IPS-NIHi11 (cell line): ENCODE measurements at places on chromosomes 2 and 18.

DNA sequence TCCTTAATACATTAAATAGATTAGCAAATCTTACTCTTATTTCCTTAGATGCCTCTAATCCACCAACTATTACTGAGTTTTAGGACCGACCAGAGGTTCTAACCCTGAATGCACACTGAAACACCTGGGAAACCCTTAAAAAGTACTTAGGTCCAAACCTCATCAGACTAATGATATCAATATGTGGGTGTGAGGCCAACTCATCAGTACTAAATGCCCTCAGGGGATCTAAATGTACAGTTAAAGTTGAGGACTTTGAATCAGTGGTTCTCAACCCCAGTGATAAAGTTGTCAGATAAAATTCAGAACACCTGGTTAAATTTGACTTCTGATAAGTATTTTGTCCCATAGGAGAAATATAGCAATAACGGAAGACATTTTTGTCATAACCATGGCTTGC is 20.9 kb downstream of the MMADHC start:
- DNase-seq: no peak

DNA sequence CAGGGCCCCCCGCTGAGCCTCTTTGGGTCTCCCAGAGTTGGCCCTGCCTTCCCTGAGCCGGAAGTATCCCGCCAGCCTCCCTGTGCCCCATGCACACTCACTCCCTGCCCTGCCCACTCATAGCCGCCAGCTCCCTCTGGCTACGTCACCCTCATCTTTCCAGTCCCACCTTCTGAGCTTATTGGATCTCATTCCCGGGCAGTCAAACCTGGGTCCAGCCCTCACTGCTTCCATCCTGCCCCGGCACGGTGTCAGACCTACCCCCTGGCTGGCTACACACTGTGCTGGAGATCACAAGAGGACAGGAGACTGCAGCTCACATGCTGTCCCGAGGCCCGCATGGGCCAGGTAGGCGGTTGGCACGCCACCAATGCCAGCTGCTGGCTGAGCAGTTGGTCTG is 147.2 kb downstream of the ASB1 start:
- no peak for DNase-seq

DNA sequence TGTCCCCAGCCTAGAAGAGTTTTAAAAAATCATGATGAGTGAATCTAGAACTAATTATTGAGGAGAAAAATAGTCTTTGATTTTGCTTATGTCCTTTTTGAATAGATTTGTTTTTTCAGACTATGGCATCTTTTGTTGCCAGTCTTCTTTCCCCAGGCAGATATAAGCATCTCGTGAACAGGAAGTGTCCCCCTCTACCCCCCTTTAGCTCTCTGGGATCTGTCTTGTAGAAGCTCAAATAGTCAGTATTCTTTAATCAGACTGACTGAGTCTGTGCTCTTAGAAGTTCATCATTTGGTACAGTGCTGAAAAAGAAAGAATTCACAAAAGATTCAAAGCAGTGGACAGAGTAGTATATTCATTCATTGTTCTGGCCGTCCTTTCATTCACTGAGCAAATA is 10.4 kb downstream of the PRKCE start:
- DNase-seq: no peak

GRCh38 chr2:118865106-118865505 is 17.7 kb upstream of the EN1 start:
- no peak for DNase-seq

DNA sequence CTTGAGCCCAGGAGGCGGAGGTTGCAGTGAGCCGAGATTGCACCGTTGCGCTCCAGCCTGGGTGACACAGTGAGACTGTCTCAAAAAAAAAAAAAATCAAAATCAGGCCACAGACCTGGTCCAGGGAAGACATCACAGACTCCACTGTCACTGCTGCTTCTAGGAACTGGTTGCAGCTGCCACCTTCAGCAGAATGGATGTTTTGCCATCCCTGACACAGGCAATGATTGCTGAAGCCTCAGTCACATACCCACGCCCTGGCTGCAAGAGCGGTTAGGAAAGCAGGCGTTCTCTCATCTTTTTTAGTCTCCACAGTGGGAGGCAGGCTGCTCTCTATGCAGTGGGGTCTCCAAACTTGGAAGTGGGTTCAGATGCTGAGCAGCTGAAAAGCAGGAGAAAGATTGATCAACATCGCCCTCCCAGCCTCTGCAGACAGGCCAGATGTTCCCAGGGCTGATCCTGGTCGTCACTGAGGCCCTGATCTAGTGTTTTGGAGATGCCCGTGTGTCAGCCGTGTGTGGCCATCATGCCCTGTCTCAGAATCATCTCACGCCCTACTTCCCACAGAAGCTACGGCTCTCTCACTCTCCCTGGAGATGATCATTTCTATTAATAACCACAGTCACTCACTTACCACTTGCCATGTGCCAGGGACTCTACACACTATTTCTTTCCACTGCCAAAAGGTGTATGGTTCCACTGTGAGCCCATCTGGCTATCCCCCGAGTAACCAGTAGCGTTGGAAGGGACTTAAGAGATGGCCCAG is 91.8 kb downstream of the PLB1 start:
- DNase-seq: no peak

DNA sequence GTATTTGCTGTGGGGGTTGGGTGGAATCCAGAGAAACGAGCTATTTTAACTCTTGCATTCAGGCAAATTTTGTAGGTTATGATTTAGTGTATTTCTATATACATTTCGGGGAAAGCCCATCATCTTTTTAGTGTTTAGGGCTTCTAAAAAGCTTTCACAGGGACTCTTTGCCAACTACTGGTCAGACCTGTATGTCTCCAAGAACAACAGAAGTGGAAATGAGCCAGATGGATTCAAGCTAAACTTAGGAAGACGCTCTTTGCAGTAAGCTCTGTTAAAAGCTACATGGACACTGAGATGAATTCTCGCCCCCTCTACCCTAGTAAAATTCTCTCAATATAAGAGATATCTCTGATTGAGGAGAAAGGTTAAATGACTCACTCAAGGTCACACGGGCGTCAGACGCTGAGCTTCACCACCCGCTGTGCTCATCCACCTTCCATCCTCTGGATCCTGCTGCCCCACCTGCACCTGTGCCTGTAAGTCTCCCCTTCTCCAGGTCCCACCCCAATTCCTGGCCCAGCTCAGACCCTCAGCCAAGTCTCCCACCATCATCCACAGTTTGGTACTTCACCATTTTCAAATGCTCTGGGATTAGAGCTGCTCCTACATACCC is 85.6 kb downstream of the MARCHF4 start:
- DNase-seq: no peak

GRCh38 chr18:1222880-1223279 is 318.2 kb downstream of the ADCYAP1 start:
- no peak for DNase-seq

- no peak for DNase-seq
Measured at GRCh38 chr2:55047677-55048299, 2.5 kb downstream of the RTN4 start.

- no peak for DNase-seq
Measured at GRCh38 chr2:236872015-236872414, 213.7 kb upstream of the COPS8 start.

- DNase-seq: no peak
Measured at GRCh38 chr2:207216457-207216856, 50.7 kb upstream of the KLF7 start.

DNA sequence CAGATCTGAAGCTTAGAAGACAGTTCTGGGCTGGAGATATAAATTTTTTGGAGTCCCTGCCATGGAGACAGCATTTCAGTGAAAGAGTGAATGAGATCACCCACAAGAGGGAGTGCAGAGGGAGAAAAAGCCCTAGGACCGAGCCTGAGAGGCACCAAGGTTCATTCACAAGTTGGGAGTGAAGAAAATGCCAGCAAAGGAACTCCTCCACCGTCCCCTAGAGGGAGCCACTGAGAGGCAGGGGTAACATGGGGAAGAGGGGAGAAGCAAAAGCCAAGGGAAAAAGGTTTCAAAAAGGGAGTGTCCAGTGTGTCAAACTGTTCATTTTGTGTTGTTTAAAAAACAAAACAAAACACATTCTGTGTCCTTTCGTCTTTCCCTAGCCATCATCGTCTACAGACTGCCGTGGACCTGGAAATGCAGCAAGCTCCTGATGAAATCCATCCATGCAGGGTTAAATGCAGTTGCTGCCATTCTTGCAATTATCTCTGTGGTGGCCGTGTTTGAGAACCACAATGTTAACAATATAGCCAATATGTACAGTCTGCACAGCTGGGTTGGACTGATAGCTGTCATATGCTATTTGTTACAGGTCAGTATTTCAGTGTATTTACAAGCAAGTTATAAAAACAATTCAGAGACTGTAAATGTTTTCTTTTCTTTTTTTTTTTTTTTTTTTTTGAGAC is 19.1 kb downstream of the CYBRD1 start:
- peak; percentile 27 for DNase-seq

DNA sequence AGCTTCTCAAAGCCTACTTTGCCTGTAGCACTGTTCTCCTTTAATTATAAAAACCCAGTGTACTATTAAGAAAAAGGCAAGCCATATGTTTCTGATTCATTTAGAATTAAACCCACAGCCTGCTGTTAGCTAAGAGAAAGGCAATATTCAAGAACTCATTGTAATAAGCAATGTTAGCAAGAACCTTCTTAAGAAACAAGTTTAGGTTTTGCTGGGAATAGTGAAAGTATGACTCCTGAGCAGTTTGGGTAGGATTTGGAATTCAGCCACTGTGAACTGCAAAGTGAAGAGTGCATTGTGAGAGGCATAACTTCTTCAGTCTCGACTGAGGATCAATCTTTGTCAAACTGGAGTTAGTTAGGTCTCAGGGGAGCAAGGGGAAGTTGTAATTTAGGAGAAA is 206.5 kb upstream of the NT5C1B start:
- no peak for DNase-seq

DNA sequence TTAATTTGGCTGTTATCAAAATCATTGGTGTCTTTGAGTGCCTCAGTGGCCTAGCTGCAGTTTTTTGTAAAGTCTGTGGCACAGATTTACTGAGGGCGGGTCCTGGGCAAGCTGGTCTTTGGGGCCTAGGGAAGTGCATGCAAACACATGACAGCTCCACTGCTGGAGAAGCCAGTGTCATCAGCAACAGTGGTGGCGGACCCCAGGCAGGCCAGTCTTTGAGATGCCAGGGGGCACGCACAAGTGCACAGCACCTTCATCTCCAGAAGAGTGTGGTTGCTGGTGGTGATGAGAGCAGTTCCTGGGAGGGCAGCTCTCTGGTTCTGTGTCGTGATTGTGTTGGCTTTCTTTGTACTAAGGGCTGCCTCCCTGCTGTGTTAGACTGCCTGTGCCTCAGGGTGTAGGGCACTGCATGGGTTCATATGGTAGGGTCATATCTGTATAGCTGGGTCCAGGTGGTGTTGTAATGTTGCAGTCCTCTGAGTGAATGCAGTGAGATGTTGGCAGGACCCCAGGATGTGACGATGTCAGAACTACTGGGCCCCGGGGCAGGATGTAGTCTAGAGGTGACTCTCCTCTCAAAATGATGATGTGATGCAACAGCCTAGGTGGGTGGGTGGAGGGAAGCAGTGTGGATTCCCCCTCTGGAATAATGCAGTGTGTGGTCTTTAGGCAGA is 646.7 kb upstream of the CDH2 start:
- no peak for DNase-seq

GRCh38 chr2:207847807-207848544 is 78.3 kb upstream of the FZD5 start:
- DNase-seq: no peak

GRCh38 chr2:59726228-59727120 is 827.0 kb downstream of the BCL11A start:
- DNase-seq: no peak

DNA sequence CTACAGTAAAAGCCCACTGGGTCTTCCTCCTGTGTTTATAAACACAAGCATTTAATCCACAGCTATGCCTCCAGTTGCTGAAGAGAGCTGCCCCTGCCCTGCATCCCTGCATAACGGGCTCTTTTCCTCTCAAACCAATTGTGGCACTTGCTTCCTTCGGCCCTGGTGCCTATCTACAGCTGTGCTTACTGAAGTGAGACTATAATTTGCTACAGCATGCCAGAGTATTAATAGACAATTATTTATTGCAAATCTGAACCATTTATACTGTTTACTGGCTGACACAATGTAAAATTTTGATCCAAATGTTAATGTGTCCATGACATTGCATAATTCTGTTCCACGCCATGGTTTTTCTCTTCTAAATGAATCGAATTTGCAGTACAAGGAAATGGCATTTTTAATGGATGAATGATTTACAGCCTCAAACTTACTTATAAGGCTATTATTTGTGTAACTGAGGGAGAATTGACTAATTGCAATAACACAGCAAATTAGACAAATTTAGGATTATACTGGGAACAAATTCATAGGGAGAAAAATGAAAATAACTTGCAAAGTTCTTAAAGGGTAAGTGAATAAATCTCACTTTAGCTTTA is 457.0 kb upstream of the HNRNPA3 start:
- DNase-seq: no peak
